ENCODE measurements at places on chromosomes 6 and 20.

GRCh38 chr6:88609983-88610382, 353.4 kb downstream of the RNGTT start:
- no peak for DNase-seq

- DNase-seq = no peak
Measured at GRCh38 chr6:143745166-143746133, 67.7 kb downstream of the PHACTR2 start.

GRCh38 chr6:39166189-39166911, 51.4 kb upstream of the SAYSD1 start:
- DNase-seq = peak; percentile 55

GRCh38 chr20:10919396-10920140, 245.8 kb upstream of the JAG1 start:
- peak; percentile 80 for DNase-seq

DNA sequence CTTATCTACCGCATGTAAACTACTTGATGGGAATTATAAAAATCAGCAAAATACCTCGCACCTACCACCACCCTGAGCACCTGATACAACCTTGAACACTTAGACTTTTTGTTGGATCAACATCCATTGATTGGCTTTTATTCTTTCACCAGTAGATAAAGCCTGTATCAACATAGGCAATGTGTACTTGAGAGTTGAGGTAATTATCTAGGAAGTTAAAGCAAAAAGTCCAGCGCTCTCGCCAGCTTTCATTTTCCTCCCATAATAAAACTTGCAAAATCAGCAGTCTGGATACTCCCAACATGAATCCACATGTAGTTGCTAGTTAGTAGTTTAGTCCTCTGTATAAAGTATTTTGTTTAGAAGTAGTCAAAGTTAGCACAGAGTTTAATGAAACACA, 132.0 kb upstream of the PRDM1 start:
- no peak for DNase-seq

DNA sequence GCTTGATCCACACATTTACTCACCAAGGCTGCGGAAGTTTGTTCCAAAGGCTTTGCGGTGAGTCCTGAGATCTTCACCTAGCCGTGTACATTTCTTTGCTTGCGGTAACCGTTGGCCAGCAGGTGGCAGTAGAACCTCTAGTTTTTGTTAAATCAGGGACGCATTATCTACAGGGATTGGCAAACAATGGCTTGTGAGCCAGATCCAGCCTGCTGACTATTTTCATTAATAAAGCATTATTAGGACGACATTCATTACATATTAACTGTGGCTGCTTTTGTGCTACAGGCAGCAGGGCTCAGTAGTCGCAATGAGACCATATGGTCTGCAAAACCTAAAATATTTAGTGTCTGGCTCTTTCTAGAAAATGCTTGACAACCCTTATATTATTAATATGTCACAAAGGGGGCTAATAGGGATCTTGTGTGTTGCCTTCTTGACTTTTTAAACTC, 174.1 kb downstream of the DOK5 start:
- peak; percentile 58 for DNase-seq

GRCh38 chr6:116682334-116682712, 1.3 kb downstream of the KPNA5 start:
- peak; percentile 8 for DNase-seq

DNA sequence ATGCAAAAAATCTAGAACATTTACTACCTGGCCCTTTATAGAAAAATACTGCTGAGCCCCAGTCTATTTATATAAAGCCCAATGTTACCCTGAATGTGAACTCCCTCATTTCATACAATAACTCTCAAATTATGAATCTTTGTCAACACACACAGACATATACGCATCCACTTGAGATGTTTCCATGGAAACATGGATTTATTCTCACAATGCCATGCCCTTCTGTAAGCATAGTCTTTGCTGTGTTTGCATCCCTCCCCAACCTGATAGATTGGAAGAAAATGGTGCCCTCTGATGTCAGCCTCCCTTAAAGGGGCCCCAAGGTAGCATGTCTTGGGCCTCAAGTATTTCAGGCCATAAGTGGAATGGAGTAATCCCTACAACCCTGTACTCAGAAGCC, 573.1 kb downstream of the KIF16B start:
- no peak for DNase-seq

All from HT1080 (cell line).